RWPE2 (cell line): ENCODE measurements at places on chromosomes 4 and X.

- H3K27me3 ChIP-seq = no peaks in the 10 kb centered on the region
- DNase-seq = no peak
- H3K36me3 ChIP-seq = no peaks in the 10 kb centered on the region
- no peak overlapping the region for H3K4me3 ChIP-seq
- no peaks in the 10 kb centered on the region for H3K4me1 ChIP-seq
These were observed 323.3 kb downstream of the DHX15 start for GRCh38 chr4:24260923-24261564.

DNA sequence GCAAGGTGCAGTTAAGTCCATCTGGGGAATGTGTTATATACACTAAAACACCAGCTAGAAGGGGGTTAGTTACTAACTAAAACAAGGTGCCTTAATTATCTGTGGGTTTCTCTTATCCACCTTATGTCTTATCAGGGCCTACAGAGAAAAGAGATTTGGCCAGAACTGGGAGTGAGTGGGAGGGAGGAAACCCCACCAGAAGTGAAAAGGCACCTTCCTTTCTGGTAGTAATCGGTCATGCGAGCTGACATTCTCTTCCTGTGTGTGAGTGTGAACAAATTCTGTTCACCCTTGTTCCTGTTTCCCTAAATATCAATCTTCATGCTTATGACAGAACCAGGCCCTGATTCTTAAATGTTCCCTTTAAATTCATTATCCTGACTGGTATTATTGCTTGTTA is 43.5 kb downstream of the SRPX2 start:
- no peaks in the 10 kb centered on the region for H3K36me3 ChIP-seq
- no peak for DNase-seq
- no peak overlapping the region for H3K4me3 ChIP-seq
- H3K27ac ChIP-seq = no peak overlapping the region
- no peaks in the 10 kb centered on the region for H3K27me3 ChIP-seq

DNA sequence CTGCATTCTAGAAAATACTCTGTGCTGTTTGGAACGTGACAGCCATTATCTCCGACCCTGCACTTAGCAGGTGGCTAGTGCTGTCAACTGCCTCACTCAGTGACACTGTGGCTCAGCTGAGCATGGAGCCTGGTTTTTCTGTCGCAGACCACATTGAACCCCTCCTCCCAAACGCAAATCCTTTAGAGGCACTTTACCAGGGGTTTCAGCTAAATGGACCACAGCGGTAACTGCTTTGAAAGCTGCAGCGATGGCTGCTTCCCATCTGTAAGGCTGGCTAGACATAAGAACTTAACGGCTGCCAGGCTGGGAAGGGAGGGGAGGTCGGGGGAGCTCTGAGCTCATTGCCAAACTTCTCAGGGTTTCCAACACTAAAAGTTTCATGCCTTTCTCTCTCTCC is 8.1 kb downstream of the SLC34A2 start:
- no peak overlapping the region for H3K4me3 ChIP-seq
- H3K4me1 ChIP-seq = no peaks in the 10 kb centered on the region
- no peak for DNase-seq

DNA sequence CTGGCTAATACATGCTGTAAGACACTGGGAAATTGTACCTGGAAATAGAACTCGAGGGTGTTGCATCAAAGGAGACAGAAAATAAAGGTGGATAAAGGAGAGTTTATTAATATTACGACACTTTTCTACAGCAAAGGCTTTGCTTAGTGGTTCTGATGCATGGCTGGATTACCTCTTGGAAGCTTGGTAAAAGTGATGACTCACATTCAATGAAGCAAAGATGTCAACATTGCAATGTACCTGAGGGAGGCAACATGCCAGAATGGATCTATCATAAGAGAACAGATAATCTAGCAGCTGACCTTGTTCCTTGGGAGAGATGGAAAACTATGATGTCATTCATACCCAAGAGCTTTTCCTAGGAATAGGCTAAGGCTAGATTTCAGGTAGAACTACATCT is 735.1 kb upstream of the DIAPH2 start:
- peak overlapping the region; percentile 32 for H3K27ac ChIP-seq
- H3K36me3 ChIP-seq = no peaks in the 10 kb centered on the region
- peaks cover 16% of the 10 kb centered on the region for H3K4me1 ChIP-seq
- no peak overlapping the region for H3K4me3 ChIP-seq
- peak; percentile 17 for DNase-seq
- H3K27me3 ChIP-seq = no peaks in the 10 kb centered on the region

DNA sequence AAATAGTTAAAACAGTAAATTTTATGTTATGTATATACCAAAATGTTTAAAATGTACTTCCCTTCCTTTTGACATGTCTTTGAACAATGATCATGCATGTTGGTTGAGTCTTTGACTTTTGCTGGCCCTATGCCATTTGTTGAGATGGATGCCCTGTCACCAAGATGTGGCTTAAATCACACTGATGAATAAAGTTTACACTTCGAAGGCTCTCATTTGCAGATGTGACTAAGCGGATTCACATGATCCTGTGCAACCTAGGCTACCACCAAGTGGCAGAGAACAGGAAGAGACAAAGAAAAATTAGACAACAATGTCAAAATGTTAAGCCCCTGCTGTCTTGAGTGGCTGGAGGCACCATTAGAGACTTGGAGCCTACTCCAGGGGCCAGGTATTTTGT is 139.9 kb downstream of the RAB28 start:
- H3K4me3 ChIP-seq = no peak overlapping the region
- DNase-seq = no peak
- no peak overlapping the region for H3K27ac ChIP-seq
- H3K36me3 ChIP-seq = no peaks in the 10 kb centered on the region
- H3K4me1 ChIP-seq = no peaks in the 10 kb centered on the region
- no peaks in the 10 kb centered on the region for H3K27me3 ChIP-seq

- no peak for DNase-seq
- H3K4me1 ChIP-seq = no peaks in the 10 kb centered on the region
- H3K36me3 ChIP-seq = no peaks in the 10 kb centered on the region
- H3K27ac ChIP-seq = no peak overlapping the region
- no peaks in the 10 kb centered on the region for H3K27me3 ChIP-seq
These were observed 4.1 kb upstream of the KIAA0232 start for GRCh38 chr4:6778435-6778834.

GRCh38 chr4:57501720-57502119 is 391.5 kb upstream of the IGFBP7 start:
- no peaks in the 10 kb centered on the region for H3K36me3 ChIP-seq
- no peaks in the 10 kb centered on the region for H3K4me1 ChIP-seq
- DNase-seq = no peak
- H3K4me3 ChIP-seq = no peak overlapping the region

- H3K27me3 ChIP-seq = no peaks in the 10 kb centered on the region
- DNase-seq = no peak
- H3K27ac ChIP-seq = no peak overlapping the region
- H3K36me3 ChIP-seq = peaks cover 6% of the 10 kb centered on the region
- peaks cover 8% of the 10 kb centered on the region for H3K4me1 ChIP-seq
- H3K4me3 ChIP-seq = no peak overlapping the region
These were observed 52.9 kb downstream of the NSG1 start for GRCh38 chr4:4439782-4440181.

DNA sequence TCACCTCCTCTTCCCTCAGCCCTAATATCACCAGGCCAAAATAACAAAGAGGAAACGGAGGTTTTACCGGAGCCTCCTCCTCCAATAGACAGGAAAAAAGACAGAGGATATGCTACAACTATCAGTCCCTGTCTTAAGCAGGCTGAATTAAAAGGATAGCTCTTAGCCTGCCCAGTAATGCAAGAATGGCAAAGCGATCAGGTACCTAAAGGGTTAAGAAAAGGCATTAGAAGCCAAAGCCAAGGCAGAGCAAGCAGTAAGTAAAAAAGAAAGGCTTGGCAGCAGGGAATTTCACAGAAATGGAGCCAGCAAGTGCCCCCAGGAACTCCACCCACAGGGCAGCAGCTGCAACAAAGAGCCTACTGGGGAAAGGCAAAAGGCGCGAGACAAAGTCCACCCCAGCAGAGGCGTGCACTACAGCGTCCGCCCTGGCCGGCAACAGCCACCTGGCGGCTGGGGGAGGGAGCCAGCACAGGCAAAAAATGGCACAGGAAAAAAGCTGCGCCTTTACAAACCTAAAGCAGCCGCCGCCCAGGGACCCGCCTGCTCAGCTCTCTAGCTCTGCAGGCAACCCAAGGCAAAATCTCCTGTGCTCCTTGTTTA is 220.6 kb upstream of the ZC4H2 start:
- H3K4me3 ChIP-seq = no peak overlapping the region
- H3K4me1 ChIP-seq = no peaks in the 10 kb centered on the region
- H3K36me3 ChIP-seq = no peaks in the 10 kb centered on the region
- no peak overlapping the region for H3K27ac ChIP-seq
- no peaks in the 10 kb centered on the region for H3K27me3 ChIP-seq
- DNase-seq = no peak

GRCh38 chr4:130257271-130257670 is 1161.3 kb downstream of the C4orf33 start:
- H3K4me1 ChIP-seq = peaks cover 17% of the 10 kb centered on the region
- DNase-seq = no peak
- H3K27me3 ChIP-seq = no peaks in the 10 kb centered on the region
- peak overlapping the region; percentile 53 for H3K27ac ChIP-seq

DNA sequence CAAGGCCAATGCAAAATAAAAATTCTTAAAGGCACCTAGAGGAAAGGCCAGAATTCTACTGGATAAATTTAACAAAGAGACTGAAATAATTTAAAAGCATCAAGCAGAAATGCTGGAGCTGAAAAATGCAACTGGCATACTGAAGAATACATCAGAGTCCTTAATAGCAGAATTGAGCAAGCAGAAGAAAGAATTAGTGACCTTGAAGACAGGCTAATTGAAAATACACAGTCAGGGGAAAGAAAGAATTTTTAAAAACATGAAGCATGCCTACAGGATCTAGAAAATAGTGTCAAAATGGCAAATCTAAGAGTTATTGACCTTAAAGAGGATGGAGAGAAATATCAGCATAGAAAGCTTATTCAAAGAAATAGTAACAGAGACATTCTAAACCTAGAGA is 371.7 kb downstream of the KLHL13 start:
- no peaks in the 10 kb centered on the region for H3K27me3 ChIP-seq
- no peak for DNase-seq
- no peaks in the 10 kb centered on the region for H3K4me1 ChIP-seq
- no peaks in the 10 kb centered on the region for H3K36me3 ChIP-seq
- no peak overlapping the region for H3K4me3 ChIP-seq

DNA sequence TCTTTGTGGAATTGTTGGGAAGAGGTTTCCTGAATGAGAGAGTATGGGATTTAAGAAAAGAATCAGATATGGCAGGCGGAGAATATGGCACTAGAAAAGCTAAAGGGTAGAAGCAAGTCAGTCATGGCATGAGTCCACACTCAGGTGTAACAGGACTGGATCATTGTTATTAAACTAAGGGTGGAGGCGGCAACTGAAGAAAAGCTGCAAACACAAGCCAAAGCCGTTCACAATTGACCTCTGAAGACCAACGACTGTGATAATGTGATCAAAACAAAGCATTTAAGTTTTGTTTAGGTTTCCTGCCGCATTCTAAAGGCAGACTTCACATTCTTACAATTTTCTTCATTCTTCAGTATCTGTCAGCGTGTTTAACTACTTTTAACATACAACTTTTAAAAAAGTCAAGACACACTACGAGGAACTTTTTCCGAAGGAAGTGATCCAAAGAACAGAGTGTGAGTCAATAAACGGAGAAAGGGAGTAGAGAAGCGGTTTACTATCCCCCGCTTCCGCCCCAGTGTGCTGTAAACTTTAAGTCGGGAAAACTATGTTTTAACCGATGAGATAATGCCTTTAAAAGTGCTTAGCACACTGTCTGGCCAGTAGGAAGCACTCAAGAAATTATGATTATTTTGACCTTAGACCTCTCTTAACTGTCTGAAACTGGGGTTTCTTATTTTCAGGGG is 909 bp upstream of the SLAIN2 start:
- H3K4me1 ChIP-seq = peaks cover 47% of the 10 kb centered on the region
- H3K36me3 ChIP-seq = no peaks in the 10 kb centered on the region
- no peak for DNase-seq
- H3K27me3 ChIP-seq = no peaks in the 10 kb centered on the region

DNA sequence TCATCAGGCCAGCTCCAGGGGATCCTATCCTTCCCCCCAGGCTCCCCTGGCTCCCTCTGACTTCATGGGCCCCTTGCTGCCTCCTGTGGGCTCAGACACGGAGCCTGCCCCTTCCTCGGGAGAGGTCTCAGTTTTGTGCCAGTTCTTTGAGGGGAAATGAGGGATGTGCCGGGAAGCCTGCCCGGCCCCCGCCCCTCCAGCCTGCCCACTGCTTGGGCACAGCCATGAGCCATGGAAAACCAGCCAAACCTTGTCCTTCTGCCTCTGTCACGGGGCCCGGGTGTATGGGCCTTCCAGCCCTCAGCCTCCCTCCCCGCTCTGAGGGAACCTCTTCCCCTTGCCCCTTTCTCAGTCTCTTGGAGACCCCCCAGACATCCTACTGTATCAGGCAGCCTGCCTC is 6.8 kb downstream of the BGN start:
- H3K4me3 ChIP-seq = no peak overlapping the region
- H3K4me1 ChIP-seq = no peaks in the 10 kb centered on the region
- no peak for DNase-seq
- no peak overlapping the region for H3K27ac ChIP-seq
- H3K36me3 ChIP-seq = no peaks in the 10 kb centered on the region

- no peak overlapping the region for H3K4me3 ChIP-seq
- H3K27me3 ChIP-seq = no peaks in the 10 kb centered on the region
These were observed 98.4 kb downstream of the ZNF827 start for GRCh38 chr4:145840162-145840768.

DNA sequence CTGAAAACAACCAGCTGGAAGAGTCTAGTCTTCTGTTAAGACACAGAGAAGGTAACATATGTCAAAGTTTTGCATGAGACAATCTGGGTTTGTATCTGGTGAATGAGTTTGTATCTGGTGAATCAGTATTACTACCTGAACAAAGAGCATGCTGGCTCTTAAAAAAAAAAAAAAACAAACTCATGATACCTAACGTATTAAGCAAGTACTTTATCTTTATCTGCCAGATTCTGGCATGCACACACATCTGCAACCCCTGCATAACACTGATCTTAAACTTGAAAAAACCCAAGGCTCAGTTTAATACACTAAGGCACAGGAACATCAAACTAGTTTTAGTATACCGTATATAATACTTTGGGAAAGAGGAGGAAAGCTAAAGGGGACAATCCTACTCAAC is 5.8 kb downstream of the YTHDC1 start:
- H3K36me3 ChIP-seq = peaks cover 59% of the 10 kb centered on the region
- no peaks in the 10 kb centered on the region for H3K27me3 ChIP-seq
- peak overlapping the region; percentile 83 for H3K27ac ChIP-seq
- H3K4me1 ChIP-seq = peaks cover 78% of the 10 kb centered on the region
- DNase-seq = no peak
- H3K4me3 ChIP-seq = no peak overlapping the region

DNA sequence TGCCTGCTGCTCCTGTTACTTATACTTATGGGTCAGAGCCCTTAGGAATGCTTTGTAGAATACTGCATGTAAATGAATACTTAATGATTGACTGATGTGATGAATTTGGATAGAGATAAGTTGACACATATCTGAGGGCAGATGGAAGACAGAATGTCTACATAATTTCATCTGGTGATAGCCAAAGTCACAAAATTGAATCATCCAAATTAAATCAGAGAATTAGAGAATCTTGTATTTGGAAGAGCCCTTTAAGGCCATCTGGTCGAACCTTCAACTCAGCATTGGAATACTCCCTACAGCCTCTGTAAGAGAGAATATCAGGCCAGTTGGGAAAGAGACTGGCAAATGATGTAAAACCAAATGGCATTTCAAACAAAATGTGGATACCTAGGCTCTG is 944.8 kb downstream of the RPA4 start:
- DNase-seq = no peak
- no peaks in the 10 kb centered on the region for H3K27me3 ChIP-seq
- H3K36me3 ChIP-seq = no peaks in the 10 kb centered on the region
- H3K27ac ChIP-seq = no peak overlapping the region

GRCh38 chr4:122456231-122457116 is at the start of gene IL2:
IL2 (minus strand) TSS chr4:122456725; CDS start chr4:122456440, 285 bp downstream.
- no peak for DNase-seq
- H3K36me3 ChIP-seq = no peaks in the 10 kb centered on the region
- H3K27me3 ChIP-seq = no peaks in the 10 kb centered on the region
- H3K27ac ChIP-seq = no peak within 1 kb of the TSS
- H3K4me3 ChIP-seq = no peak within 1 kb of the TSS
